Endothelial cell (in vitro differentiated cells): ENCODE measurements at places on chromosomes 4 and X. TPM values are rescaled to one million over a fixed set of nuclear protein-coding genes. Genes with fewer than 3 reads are reported as not detected.

GALNTL6 gene
- total RNA-seq, result 0.10 TPM

DNA sequence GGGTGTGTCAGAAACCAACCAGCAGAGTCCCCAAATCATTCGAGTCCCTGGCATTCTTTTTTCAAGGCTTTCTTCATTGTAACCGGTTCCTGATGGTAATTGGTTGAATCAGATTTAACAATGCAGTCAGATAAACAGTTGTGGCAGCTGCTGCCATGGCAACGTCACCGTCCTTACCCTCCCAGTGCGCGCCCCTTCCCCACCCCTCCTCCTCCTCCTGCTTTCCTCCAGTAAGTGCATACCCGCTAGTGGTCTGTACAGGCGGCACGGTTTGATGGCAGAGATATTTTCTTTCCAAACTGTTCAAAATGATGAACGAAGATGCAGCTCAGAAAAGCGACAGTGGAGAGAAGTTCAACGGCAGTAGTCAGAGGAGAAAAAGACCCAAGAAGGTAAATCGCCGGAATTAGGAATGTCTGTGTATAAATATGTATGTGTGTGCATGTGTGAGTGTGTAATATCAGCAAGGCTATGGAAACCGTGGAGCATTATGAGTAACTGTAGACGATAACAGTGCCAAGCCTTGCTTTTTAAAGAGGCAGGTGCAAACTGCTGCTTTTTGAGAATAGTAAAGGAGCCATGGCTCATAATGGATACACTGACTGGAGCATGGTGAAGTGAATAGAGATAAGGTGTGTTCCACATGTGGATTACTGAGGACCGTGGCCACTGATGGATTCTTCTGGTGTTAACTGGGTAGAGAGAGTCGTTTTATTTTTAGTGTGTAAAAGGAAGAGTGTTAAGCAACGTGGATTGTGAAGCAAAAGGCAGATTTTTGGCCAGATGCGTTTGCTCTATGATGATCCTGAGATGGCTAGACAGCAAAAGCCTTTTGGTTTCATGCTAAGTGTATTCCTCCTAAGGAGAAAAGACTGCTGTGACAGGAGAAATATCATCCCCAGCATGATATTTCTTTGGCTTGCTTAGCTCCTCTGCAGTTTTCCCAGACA is at the start of gene ANK2:
TSS of gene ANK2 (plus strand) at position 233 of the 950 bp plus-strand sequence. CDS start at position 309, 76 bp downstream.
- peaks cover 2% of the 10 kb centered on the region for H3K27me3 ChIP-seq
- H3K27ac ChIP-seq, result no peak within 1 kb of the TSS
- H3K36me3 ChIP-seq, result no peaks in the 10 kb centered on the region
- peak; percentile 75 for DNase-seq

- peaks cover 5% of the 10 kb centered on the region for H3K36me3 ChIP-seq
- DNase-seq, result no peak
- H3K27me3 ChIP-seq, result no peaks in the 10 kb centered on the region
- H3K4me3 ChIP-seq, result no peak overlapping the region
- peaks cover 18% of the 10 kb centered on the region for H3K4me1 ChIP-seq
Measured at GRCh38 chr4:78971326-78971725, 32.1 kb upstream of the PAQR3 start.

DNA sequence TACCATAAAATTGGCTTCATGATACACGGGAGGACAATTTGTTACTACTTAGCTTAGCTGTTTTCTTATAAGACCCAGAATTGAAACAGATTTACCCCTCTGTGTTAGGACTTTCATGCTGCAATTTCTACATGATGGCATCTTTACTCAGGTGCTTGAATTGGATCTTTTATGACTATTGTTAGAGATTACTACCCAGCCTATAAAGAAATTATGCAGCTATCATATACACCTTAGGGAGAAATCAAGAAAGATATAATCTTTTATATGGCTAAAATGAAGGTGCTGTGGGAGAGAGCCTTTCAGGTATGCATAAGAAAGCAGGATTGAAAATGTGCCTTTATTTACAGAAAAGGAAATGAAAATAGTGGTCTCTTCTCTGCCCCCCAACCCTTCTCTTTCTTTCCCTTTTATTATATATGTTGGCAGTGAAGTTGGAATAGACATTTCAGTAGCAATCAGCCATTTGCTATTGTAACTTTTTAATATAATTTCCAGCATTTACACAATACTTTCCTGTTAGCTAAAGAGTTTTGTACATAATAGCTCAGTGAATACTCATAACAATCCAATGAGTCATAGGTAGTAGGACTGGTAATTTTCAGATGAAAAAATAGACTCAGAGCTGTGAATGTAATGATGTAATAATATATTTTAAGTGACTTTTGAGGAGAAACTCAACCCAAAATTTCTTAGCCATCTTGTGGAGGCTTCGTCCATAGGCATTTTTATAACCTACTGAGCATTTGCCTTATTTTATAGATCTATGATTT is 311.8 kb downstream of the ADGRL3 start:
- no peak overlapping the region for H3K4me3 ChIP-seq
- no peak for DNase-seq
- peaks cover 4% of the 10 kb centered on the region for H3K4me1 ChIP-seq
- H3K27ac ChIP-seq, result no peak overlapping the region

- no peak overlapping the region for H3K27ac ChIP-seq
- no peak for DNase-seq
- H3K4me3 ChIP-seq, result no peak overlapping the region
- peaks cover 37% of the 10 kb centered on the region for H3K4me1 ChIP-seq
- peaks cover 15% of the 10 kb centered on the region for H3K27me3 ChIP-seq
Measured at GRCh38 chr4:173498771-173499170, 31.3 kb downstream of the HAND2 start.

DNA sequence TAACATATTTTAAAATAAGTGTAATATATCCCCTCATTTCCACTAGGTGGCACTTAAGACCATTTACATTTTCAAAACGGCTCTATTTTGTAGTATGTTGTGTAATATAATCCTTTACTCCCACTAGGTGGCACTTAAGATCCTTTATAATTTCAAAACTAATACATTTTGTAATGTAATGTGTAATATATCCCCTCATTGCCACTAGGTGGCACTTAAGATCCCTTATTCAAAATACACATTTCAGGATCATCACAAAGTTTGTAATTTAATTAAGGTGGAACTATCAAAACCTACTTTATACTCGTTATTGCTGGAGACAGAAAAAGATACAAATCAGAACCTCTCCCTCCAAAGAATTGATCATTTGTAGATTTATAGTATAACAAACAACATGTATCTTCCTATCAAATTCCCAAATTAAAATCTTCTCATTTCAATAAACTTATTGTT is 132.5 kb downstream of the ARHGAP6 start:
- H3K27me3 ChIP-seq, result no peaks in the 10 kb centered on the region
- no peaks in the 10 kb centered on the region for H3K4me1 ChIP-seq
- no peak overlapping the region for H3K4me3 ChIP-seq
- no peak overlapping the region for H3K27ac ChIP-seq
- no peaks in the 10 kb centered on the region for H3K36me3 ChIP-seq
- no peak for DNase-seq

- peak overlapping the region; percentile 94 for H3K27ac ChIP-seq
- peak overlapping the region; percentile 96 for H3K4me3 ChIP-seq
- peaks cover 21% of the 10 kb centered on the region for H3K27me3 ChIP-seq
- H3K36me3 ChIP-seq, result peaks cover 23% of the 10 kb centered on the region
Measured at GRCh38 chr4:10456260-10456594, 999 bp downstream of the ZNF518B start.
